ENCODE measurements at places on chromosomes 12 and 14. TPM values are rescaled to one million over a fixed set of nuclear protein-coding genes. Genes with fewer than 3 reads are reported as not detected.

DNA sequence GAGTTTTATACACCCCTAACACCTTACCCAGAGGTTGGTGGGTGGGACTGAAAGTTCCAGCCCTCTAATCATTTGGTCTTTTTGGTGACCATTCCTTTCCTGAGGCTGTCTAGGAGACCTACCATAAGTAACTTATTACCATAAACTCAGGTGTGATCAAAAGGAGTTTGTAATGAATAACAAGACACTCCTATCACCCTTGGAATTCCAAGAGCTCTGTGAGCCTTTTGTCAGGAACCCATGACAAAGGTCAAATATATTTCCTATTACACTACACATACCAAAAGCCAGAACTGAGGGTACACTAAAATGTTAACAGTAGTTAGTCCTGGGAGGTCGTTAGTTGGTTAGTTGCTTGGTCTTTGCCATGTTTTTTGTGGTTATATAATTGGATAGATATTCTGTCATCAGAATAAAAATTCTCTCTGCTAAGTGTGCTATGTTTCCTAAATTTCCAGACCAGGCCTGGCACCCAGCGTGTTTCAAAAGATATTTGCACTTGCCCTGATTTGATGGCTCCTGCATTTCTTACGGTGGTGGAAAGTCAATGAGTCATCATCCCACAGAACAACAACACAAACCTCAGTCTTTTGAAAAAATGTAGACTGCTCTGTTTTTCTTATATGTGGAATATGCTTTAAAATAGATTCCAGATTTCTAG lies 27.0 kb upstream of the AKAP5 start:
- DNase-seq, result no peak

GRCh38 chr14:87944987-87945604 lies 47.9 kb downstream of the GALC start:
- DNase-seq, result no peak

- DNase-seq, result no peak
Measured at GRCh38 chr12:101967506-101967905, 90.1 kb downstream of the DRAM1 start.

DNA sequence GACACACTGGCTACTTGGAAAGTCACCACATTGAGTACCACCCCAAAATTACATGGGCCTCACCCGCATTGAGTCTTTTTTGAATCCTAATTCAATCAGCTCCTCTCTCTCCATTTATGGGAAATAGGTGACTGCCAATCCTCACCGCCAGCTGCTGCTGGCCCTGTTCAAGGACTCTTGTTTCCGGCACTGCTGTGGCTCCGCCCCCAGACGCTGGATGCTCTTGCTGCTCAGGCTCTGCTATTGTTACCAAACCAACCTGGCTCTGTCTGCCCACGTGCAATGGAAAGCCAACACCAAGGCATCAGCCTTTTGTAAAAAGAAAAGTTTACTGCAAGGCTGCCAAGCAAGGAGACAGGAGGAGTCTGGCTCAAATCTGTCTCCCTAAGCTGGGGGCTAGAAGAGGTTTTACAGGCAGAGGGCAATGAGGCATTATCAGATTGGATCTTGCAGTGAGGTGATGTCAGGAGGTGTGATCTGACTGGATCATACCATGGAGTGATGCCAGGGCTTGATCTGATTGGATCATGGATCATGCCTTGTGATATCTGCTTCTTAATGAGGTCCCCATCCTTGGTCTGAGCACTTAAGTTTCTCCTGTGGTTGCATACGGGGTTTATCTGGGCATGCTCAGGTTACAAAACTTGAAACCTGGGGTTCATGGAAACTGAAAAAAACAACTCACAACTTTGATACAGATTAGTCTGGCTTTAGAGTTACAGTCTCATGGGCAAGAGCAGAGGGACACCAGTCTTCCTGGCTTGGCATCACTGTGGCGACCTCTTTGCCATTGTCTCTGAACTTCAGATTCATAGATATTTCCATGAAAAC lies 117.1 kb upstream of the SLC35F4 start:
- no peak for DNase-seq

GRCh38 chr12:4825011-4825858 lies 84.5 kb upstream of the KCNA1 start:
- no peak for DNase-seq

DNA sequence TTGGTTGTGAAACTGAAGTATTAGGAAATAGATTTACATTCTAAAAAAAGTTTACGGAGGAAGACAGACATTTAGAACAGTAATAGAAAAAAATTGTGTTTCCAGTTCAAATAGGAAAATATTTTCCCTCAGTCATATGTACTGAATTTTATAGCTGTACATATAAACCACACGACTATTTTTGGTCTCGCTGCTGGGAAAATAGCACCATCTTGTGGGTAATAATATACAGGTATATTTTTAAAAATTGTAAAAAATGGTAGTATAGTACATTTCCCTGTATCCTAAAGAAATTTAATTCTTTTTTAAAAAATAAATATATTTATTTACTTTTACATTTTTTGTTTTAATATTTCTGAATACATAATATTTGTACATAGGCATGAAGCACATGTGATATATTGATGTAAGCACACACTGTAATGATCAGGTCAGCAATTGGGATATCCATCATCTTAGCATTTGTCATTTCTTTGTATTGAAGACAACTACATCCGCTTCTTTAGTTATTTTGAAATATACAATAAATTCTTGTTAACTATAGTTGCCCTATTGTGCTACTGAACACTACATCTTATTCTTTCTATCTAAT lies 168.6 kb downstream of the ALX1 start:
- DNase-seq, result no peak

- DNase-seq, result peak; percentile 78
Measured at GRCh38 chr14:94581127-94581999, at the start of gene SERPINA5. TSS of gene SERPINA5 (plus strand) at chr14:94581426. CDS start at chr14:94587363, 5,937 bp downstream.

GRCh38 chr14:55881577-55882241 lies 236.5 kb upstream of the PELI2 start:
- no peak for DNase-seq

The OTOGL gene
- total RNA-seq, result 9.2 TPM

The FAM186B gene
- total RNA-seq, result 0.31 TPM

The TTC7B gene
- total RNA-seq, result 61.9 TPM

The TSPAN19 gene
- total RNA-seq, result not detected

The PRH2 gene
- not detected for total RNA-seq

The DNAH10 gene
- 0.03 TPM for total RNA-seq
